Amygdala (tissue), 56 donors: ENCODE measurements at places on chromosomes 7 and 10.

GRCh38 chr10:109895848-109896247 is 27.5 kb downstream of the XPNPEP1 start:
- DNase-seq = no peak

GRCh38 chr10:127405221-127405620 is 143.9 kb upstream of the NPS start:
- DNase-seq = no peak

DNA sequence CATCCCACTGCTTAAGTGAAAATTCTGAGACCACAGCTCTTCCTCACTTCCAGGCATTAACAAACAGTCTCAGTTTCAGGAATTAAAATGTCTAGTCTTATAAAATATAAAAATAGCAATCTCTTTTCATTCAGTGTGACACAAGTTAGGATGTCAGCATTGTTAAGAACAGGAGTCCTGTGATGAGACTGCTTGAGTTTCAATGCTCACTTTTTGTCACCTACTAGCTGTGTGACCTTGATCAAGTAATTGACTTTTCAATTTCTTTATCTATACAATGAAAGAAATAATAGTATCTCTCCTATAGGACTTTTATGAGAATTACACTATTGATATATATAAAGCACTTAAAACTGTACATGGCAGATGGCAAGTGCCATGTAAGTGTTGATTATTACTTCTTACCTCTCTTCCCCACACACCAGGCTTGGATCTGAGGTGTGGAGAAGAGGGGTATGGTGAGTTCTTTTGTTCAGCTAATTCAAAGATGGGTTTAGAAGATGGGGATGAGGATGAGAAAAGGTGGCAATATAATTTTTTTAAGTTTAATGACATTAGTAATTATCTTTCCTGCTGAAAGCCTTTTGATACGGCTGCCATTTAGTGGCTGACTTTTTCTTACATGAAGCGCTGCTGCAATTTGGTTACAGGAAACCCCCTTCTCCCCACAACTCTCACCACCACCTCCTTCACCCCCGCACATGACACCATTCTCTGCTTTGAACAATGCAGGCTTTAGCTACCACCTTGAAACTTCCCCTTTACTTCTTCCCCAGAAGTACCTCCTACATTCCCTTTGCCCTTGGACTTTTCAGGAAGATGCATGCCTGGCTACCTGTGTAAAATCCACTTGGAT is 20.8 kb upstream of the HYAL4 start:
- DNase-seq = no peak

DNA sequence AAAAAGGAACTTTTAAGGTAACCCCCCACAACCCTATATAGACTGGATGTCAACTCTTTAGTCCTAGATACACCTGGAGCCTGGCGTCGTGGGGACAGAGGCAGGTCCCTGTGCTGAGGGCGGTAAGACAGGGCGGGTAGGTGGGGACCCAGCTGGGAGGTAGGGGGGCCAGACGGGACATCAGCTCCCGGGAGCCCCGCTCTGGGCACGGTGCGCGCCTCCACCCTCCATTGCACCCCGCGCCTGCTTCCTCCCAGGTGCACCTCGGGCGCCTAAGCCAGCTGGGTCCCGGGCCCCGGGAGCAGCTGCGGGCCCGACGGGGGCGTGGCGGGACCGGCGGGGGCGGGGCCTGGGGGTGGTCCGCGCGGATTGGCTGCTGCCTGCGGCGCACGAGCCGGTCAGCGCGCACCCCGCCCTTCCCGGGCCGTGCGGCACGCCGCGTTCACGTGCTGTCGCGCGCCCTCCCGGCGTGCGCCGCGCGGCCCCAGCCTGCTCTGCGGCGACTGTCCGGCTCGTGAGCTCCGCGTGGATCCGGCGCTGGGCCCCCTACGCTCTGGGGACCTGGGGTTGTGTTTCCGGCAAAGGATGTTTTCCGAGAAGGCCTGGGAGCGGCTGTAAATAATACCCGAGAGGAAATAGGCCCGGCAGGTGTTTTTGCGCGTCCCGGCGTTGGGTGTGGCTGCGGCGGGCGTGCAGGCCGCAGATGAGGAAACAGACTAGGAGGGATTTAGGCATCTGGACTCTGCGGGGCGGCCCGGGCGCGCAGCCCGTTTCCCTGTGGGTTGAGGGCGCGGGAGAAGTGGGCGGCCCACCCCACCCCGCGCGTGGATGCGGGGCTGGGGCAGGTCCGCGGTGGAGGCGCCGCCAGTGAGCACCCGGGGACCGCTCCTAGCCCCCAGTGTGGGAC is 39.1 kb upstream of the PFKFB3 start:
- DNase-seq = peak; percentile 63

- DNase-seq = no peak
These were observed 70.0 kb downstream of the CXCL12 start for GRCh38 chr10:44314802-44315460.

DNA sequence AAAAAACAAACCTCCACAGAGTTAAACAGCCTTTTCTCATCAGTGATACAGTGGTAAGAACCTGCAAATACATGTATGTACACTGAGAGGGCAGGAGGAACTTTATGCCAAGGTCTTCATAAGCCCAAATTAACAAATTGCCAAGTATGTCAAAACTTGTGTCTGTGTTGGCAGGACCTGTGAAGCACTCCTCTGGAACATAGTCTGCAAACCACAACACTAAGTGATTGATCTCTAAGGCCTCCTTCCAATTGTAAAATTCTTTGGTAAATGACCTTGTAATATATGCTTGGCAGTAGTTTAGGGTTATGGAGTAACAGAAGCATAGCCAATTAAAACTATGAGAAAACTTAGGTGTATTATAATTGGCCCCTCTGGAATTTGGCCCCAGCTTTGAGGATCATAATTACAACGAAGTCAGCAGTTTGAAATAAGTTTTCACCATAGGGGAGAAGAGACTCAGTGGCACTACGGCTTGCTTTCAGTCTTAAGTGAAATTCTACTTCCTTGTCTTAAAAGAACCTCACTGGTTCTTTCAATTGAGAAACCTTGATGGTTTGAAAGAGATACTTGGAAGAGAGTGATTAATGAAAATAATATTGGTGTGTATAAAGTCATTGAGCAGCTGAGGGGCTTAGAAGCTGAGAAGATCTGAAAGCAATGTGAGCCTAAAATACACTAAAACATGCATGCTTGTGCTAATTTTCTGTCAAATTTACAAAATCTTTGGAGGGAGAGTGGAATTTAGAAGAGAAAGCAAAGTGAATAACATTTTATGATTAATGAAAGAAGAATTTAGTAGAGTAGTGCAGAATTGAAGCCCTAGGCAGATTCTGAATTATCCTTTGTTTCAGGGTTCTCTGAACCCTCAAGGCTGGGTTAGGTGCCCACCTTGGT is 57.6 kb downstream of the CNNM2 start:
- DNase-seq = no peak

DNA sequence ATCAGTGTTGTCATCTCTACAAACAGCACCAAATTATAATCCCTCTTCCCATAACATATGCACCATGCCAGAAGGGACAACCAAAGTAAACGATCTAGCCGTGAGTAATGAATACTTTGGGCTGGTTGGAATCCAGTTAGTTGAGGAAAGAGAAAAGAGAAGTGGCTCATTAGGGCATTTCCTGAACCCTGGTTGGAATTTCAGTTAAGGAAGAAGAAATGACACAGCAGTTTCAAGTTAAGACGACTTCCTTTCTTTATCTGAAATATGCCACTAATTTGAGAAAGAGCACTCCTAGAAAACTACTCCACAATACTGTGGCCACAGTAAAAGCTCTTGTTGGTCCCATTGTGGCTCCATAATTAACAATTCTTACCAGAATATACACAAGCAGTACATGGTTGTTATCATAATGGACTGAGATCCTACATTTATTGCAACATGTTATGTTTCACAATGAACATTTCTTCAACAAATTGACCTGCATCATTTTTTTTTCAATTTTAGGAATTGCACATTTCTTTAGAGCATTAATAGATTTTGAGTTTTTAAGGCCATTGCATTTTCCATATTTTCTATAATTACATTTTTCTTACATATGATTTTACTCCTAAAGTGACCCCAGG is at the start of gene TFEC:
TFEC (minus strand) TSS at position 113 of the 626 bp plus-strand sequence. CDS start 46,322 bp downstream, outside the sequence.
- DNase-seq = no peak

DNA sequence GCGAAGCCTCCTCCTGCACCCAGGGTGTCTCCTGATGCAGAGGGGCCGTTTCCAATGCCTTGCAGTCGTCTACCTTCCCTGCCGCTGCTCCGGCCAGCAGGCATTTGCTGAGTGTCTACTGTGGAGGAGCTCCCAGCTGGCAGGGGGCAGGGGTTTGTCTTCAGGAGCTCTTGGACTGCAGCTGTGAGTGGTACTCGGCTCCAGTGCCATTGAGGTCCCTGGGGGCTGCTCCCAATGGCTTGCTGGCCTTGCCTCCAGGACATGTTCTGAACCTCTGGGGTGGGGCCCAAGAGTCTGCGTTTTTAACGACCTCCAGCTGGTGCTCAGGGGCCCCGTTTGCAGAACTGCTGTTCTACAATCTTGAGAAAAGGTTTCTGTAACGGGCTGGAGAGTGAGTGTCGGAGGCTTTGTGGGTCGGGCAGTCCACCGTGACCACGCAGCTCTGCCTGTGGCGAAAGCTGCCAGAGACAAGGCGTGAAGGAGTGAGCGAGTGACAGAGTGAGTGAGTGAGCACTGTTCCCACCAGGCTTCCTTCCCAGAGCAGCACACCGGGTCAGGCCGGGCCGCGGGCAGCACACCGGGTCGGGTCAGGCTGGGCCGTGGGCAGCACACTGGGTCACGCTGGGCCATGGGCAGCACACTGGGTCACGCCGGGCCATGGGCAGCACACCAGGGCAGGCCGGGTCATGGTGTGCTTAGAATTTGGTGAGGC is 520.2 kb downstream of the PTPRN2 start:
- no peak for DNase-seq

DNA sequence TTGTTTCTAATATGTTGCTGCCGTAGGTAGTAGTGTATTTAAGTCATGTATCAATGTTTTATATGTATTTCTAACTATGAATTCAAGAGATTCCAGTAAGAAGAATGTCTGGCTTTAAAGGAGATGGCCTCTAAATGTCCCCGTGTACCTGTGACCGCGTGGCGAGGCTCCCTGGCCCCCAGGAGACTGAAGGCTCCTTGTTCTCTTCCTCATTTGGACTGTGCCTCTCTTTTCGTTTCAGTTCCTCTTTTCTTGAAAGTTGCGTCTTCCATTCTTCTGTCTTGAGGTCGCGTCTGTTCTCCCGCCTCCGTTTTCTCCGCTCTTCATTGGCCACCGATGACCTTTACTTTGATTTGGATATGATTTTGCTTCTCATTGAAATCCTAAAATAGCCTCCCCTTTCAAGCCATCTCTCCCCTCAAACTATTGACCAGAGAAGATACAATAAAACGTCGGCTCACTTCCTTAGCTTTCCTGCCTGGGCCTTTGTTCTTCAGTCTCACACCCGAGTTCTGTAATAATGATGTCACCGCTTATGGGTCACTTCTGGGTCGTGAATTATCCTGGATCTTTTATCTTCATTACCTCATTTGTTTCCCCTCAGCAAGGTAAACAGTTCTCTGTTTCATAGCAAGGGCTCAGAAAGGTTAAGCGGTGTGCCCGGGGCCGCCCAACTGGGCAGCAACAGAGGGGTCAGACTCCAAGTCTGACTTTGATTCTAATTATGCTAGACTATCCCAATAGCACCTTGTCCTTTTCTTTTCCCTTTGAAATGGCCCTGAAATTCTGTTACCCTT is 28.7 kb downstream of the WIPI2 start:
- no peak for DNase-seq

GRCh38 chr10:37489658-37490003 is 364.2 kb downstream of the ANKRD30A start:
- no peak for DNase-seq

GRCh38 chr10:132850246-132850645 is 64.3 kb upstream of the NKX6-2 start:
- no peak for DNase-seq

GRCh38 chr10:100816671-100817070 is 71.3 kb downstream of the PAX2 start:
- DNase-seq = no peak

DNA sequence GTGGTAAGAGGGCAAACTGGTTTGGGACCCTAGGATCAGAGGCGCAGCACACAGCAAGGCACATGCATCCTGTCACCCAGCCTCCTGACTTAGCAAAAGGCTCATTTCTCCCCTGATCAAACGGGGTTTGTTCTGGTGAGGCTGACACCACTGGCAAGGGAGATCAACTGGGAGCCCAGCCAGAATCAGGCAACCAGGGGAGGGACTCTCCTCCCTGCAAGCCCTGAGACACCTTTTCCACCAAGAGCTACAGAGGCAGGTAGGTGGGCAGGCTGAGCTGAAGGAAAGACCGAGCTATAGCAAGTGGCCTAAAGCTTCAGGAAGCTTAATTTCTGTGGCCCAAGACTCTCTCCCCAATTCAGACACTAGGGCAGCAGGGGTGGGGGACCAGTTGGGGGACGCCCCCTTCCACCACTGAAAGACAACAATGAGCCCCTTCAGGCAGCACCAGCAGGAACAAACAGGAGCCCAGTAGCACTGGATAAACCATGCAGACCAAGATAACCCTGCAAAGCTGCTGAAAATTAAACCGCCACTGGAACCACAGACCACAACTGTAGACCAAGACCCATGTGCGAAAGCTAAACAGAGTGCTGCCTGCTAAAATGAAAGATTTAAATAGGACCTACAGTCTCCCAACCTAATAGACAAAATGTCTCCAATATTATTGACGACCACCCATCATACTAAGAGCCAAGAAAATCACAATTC is 27.1 kb upstream of the SAR1A start:
- DNase-seq = no peak

- DNase-seq = no peak
These were observed 537.7 kb downstream of the GRM8 start for GRCh38 chr7:126715076-126715475.

- DNase-seq = no peak
These were observed 323.0 kb downstream of the SH2D4B start for GRCh38 chr10:80860719-80861118.

- no peak for DNase-seq
These were observed 175.4 kb upstream of the AKR1E2 start for GRCh38 chr10:4650582-4650981.

- DNase-seq = no peak
These were observed 2.2 kb upstream of the RAMP3 start for GRCh38 chr7:45155357-45155900.

DNA sequence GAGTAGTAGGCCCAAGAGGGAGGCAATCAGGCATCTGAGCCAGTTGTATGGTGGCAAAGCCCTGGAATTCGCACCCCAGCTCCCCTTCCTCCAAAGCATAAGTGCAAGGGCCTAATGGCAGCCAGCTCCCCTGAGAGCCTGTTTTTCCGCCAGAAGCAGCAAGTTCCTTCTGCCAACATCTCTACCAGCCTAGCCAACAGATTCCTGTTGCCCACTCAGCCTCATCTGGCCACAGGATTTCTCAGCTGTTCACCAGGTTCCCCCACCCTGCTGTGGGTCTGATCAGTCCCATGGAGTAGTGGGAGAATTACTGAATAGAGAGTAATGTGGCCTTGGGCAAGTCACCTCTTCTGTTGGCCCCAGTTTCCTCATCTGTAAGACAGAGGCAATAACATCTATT is 186.2 kb upstream of the PDE1C start:
- no peak for DNase-seq

- no peak for DNase-seq
These were observed 5.6 kb upstream of the PKD1L1 start for GRCh38 chr7:47953822-47954221.

GRCh38 chr7:137996386-137996851 is 5.5 kb downstream of the CREB3L2 start:
- DNase-seq = no peak

GRCh38 chr7:131381069-131381838 is 53.6 kb downstream of the MKLN1 start:
- no peak for DNase-seq

- no peak for DNase-seq
These were observed 1184.8 kb downstream of the GATA3 start for GRCh38 chr10:9239298-9239697.

GRCh38 chr10:30014511-30014910 is 44.9 kb downstream of the JCAD start:
- no peak for DNase-seq

GRCh38 chr7:128027485-128027980 is 3.7 kb downstream of the LRRC4 start:
- no peak for DNase-seq
